ENCODE measurements at places on chromosomes 16 and 17. TPM values are rescaled to one million over a fixed set of nuclear protein-coding genes. Genes with fewer than 3 reads are reported as not detected.

The SDK2 gene
- 0.59 TPM for total RNA-seq

The PDIA2 gene
- not detected for total RNA-seq

The TMEM88 gene
- total RNA-seq, result 31.5 TPM

GRCh38 chr17:40341808-40342503, 22.6 kb downstream of the GJD3 start:
- H3K27ac ChIP-seq, result peak overlapping the region; percentile 96
- peaks cover 11% of the 10 kb centered on the region for H3K36me3 ChIP-seq
- DNase-seq, result no peak
- H3K4me1 ChIP-seq, result peaks cover 80% of the 10 kb centered on the region

DNA sequence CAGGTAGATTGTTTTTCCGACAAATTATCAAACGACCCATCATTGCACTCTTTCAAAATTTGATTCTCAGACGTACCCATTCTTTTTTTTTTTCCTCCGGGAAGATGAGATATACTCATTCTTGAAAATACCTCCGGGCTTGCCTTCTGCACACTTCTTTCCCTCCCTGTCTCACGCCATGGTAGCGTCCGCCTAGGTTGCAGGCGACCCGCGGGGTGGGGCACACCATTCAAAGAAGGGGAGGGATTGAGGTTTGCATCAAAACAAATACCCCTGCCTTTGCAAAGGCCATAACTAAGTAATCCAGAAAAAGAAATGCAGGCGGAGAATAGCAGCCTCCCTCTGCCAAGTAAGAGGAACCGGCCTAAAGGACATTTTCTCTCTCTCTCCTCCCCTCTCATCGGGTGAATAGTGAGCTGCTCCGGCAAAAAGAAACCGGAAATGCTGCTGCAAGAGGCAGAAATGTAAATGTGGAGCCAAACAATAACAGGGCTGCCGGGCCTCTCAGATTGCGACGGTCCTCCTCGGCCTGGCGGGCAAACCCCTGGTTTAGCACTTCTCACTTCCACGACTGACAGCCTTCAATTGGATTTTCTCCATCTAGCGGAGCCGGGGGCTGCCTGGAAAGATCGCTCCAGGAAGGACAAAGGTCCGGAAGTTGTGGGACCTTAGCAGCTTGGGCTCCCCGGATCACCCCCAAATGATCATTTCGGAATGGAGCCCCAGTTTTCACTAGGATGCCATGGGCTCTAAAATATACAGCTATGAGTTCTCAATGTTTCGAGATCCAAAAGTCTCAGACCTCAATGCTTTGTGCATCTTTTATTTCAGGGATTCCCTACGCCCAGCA, 843 bp downstream of the TP53 start:
- peak overlapping the region; percentile 98 for H3K4me3 ChIP-seq
- H3K27ac ChIP-seq, result peak overlapping the region; percentile 96
- DNase-seq, result peak; percentile 72
- no peaks in the 10 kb centered on the region for H3K27me3 ChIP-seq

- H3K27me3 ChIP-seq, result no peaks in the 10 kb centered on the region
- no peaks in the 10 kb centered on the region for H3K4me1 ChIP-seq
- DNase-seq, result no peak
- no peak overlapping the region for H3K4me3 ChIP-seq
- no peaks in the 10 kb centered on the region for H3K36me3 ChIP-seq
- no peak overlapping the region for H3K27ac ChIP-seq
Measured at GRCh38 chr16:65069065-65069464, 52.8 kb downstream of the CDH11 start.

DNA sequence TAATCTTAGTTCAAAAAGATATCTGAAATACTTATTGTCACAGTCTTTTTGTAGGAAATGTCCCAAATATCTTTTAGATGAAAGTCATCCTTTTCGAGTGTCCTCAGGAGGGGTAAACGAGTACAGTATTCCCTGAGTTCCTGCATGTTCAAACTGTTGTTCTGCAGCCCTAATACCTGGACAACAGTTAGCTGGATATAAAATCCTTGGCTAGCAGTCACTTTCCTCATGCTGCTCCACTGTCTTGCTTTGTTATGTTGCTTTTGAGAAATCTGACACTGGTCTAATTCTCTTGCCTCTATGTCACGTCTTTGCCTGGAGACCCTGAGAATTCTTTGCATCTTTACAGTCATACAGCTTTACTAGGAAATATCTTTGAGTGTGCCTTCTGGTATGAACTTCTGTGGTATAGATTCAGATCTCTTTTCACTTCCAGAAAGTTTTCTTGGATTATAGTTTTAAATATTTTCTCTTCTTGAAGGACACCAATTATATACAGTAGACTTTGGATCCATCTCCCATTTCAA, 9.5 kb downstream of the MBTD1 start:
- H3K4me1 ChIP-seq, result peaks cover 9% of the 10 kb centered on the region
- no peak overlapping the region for H3K27ac ChIP-seq

DNA sequence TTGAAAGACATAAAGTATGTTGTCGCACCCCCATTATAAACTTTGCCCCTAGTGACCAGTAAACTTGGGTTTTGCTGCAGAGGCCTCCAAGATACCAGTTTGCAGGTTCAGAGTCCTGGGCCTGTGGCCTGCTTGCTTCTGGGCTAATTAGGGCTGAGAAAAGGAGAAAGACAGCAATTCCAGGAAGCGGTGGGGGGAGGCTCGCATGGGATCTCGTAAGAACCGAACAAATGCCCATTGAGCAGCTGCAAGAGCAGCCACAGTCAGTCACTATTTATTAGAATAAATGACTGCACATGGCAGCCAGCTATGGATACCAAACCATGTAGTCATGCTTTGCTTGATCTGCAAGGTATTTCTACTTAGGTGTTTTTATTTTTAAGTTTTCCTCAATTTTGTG, 4.9 kb downstream of the SHISA9 start:
- H3K36me3 ChIP-seq, result no peaks in the 10 kb centered on the region
- no peak overlapping the region for H3K4me3 ChIP-seq
- peaks cover 2% of the 10 kb centered on the region for H3K27me3 ChIP-seq
- peaks cover 5% of the 10 kb centered on the region for H3K4me1 ChIP-seq

GRCh38 chr17:36055921-36056520, 8.1 kb upstream of the CCL18 start:
- no peak for DNase-seq
- no peaks in the 10 kb centered on the region for H3K36me3 ChIP-seq
- no peak overlapping the region for H3K4me3 ChIP-seq
- no peaks in the 10 kb centered on the region for H3K4me1 ChIP-seq
- no peak overlapping the region for H3K27ac ChIP-seq

- peak overlapping the region; percentile 98 for H3K27ac ChIP-seq
- no peaks in the 10 kb centered on the region for H3K27me3 ChIP-seq
- H3K4me3 ChIP-seq, result peak overlapping the region; percentile 100
- peaks cover 2% of the 10 kb centered on the region for H3K36me3 ChIP-seq
- no peak for DNase-seq
- peaks cover 73% of the 10 kb centered on the region for H3K4me1 ChIP-seq
Measured at GRCh38 chr17:46192189-46192438, 1.1 kb downstream of the KANSL1 start.
